ENCODE measurements at places on chromosomes 3 and 15.

DNA sequence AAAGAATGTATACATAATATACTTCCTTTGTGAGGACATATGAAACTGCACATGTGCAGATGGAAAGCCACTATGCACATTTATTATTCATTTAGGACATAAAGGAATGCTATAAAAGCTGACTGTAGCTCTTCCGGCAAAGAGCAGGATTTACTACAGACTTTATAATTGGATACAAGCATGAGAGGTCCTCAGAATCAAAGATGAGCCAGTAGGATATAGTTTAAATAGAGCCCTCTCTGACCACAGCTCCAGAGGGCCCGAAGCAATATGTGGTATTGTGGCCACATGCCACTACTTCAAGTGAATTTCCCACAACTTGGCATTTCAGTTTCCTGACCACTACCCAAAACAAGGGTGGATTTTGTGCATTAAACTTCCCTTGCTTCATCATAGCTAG is 140.9 kb downstream of the ATP8B4 start:
- H3K4me3 ChIP-seq, result no peak overlapping the region
- H3K4me1 ChIP-seq, result no peaks in the 10 kb centered on the region
- DNase-seq, result no peak
- no peaks in the 10 kb centered on the region for H3K36me3 ChIP-seq

- H3K4me1 ChIP-seq, result peaks cover 31% of the 10 kb centered on the region
- no peaks in the 10 kb centered on the region for H3K36me3 ChIP-seq
- H3K27ac ChIP-seq, result no peak overlapping the region
- DNase-seq, result no peak
Observed at GRCh38 chr15:82848241-82848993, 39.0 kb downstream of the WHAMM start.

DNA sequence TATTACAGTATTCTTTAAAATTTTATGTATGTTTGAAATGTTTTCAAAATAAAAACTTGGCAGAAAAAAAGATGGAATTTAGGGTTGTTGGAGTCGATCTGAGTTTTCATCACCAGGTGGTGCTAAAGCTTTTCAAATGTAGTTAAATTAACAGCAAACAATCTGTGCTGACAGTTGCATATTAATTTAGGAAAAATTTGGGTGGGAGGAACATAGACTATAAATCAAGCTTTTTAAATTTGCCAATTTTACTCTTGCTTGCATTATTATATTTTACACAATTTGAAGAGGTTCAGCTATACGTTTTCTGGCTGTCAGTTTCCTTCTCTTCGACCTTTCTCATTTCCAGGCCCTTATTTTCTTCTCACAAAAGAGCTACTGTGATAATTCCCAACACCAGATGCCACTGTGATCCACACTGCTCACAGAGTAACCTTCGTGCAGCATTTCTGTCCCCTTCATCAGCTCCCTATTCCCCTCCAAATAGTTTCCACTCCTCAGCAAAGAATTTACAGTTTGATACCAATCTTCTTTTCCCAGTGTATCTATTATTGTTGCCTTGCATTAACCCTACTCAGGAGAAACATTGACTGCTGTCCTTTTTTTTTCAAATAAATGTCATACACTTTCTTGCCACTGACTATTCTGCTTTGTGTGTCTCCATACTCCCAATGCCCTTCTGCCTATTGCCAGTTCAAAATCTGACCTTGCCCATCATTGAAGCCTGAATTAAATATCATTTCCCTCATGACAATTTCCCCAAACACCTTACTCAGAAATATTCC is 53.4 kb upstream of the EIF5A2 start:
- no peak overlapping the region for H3K4me3 ChIP-seq
- no peak overlapping the region for H3K27ac ChIP-seq
- H3K4me1 ChIP-seq, result peaks cover 8% of the 10 kb centered on the region
- peak; percentile 8 for DNase-seq
- H3K36me3 ChIP-seq, result no peaks in the 10 kb centered on the region
- no peaks in the 10 kb centered on the region for H3K27me3 ChIP-seq

GRCh38 chr3:73292220-73292619 is 230.8 kb downstream of the EBLN2 start:
- H3K27ac ChIP-seq, result no peak overlapping the region
- DNase-seq, result no peak
- H3K4me3 ChIP-seq, result no peak overlapping the region
- H3K27me3 ChIP-seq, result no peaks in the 10 kb centered on the region
- no peaks in the 10 kb centered on the region for H3K36me3 ChIP-seq
- no peaks in the 10 kb centered on the region for H3K4me1 ChIP-seq

DNA sequence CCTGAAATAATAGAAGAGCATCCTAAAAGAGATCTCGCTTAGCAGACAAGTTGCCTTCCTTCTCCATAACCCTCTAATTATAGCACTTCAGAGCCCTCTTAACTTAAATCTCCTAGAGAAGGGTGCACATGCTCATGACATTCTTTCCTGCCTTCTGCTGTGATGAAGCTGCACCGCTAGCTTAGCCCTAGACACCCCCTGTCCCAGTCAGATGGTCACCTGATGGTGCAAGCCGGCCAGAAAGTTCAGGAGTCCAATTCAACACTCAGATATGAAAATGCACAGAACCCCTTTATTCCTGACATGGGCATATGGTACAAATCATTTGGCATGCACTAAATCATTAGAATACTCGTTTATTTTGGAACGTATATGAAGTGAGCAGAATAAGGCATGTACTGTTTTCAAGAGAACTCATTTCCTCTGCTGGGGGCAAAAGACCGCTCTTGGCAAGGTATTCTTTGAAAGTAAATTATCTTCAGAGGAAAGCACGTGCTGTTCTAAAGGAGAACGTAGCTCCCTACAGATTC is 420.4 kb upstream of the PROK2 start:
- H3K27me3 ChIP-seq, result peaks cover 22% of the 10 kb centered on the region
- peak overlapping the region; percentile 28 for H3K27ac ChIP-seq
- peaks cover 3% of the 10 kb centered on the region for H3K36me3 ChIP-seq
- no peaks in the 10 kb centered on the region for H3K4me1 ChIP-seq
- no peak overlapping the region for H3K4me3 ChIP-seq

GRCh38 chr15:44394062-44394461 is 33.4 kb upstream of the CTDSPL2 start:
- H3K4me3 ChIP-seq, result no peak overlapping the region
- no peak overlapping the region for H3K27ac ChIP-seq
- DNase-seq, result no peak
- H3K27me3 ChIP-seq, result no peaks in the 10 kb centered on the region
- peaks cover 6% of the 10 kb centered on the region for H3K36me3 ChIP-seq

GRCh38 chr15:47184003-47184907 is 533.0 kb upstream of the SEMA6D start:
- peak; percentile 41 for DNase-seq
- no peaks in the 10 kb centered on the region for H3K36me3 ChIP-seq
- H3K27ac ChIP-seq, result no peak overlapping the region
- H3K4me3 ChIP-seq, result peak overlapping the region; percentile 95
- peaks cover 61% of the 10 kb centered on the region for H3K27me3 ChIP-seq
- peaks cover 16% of the 10 kb centered on the region for H3K4me1 ChIP-seq

DNA sequence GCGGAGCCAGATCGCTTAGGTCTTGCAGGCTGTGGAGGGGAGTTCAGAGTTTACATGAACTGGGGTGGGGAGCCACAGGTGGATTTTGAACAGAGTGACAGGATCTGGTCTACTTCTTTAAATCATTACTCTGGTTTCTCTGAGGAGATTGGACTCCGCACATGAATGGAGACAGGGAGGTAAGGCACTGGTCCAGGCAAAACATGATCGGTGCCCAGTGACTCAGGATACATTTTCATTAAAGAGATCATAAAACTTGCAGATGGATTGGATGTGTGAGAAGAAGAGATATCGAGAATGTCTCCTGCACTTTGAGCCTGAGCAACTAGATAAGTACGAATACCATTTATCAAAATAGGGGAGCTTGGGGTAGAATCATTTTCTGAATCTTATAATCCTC is 61.8 kb upstream of the CMSS1 start:
- no peaks in the 10 kb centered on the region for H3K4me1 ChIP-seq
- H3K4me3 ChIP-seq, result no peak overlapping the region
- peaks cover 29% of the 10 kb centered on the region for H3K27me3 ChIP-seq
- no peak overlapping the region for H3K27ac ChIP-seq
- no peaks in the 10 kb centered on the region for H3K36me3 ChIP-seq

GRCh38 chr3:194602669-194603171 is 30.5 kb downstream of the TMEM44 start:
- H3K27ac ChIP-seq, result no peak overlapping the region
- H3K4me3 ChIP-seq, result no peak overlapping the region
- H3K4me1 ChIP-seq, result no peaks in the 10 kb centered on the region
- H3K36me3 ChIP-seq, result peaks cover 20% of the 10 kb centered on the region
- H3K27me3 ChIP-seq, result no peaks in the 10 kb centered on the region

DNA sequence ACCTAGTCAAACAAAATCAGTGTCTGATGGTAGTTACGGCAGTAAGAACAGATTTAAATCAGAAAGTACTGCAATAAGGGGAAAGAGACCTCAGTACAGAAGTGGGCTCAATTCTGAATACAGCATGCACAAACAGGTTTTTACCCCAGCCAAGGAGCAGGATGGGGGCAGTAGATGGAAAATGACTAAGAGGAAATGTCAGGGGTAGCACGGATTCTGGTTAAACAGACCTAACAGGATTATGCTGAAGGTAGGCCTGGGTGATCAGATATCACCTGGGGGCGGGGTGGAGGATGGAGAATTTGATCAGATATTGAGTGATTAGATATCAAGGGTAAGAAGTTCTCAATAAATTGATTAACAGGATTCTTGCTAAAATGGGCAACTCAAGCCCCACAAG is 19.0 kb downstream of the MESD start:
- H3K4me1 ChIP-seq, result peaks cover 12% of the 10 kb centered on the region
- H3K4me3 ChIP-seq, result no peak overlapping the region
- H3K27ac ChIP-seq, result no peak overlapping the region
- H3K36me3 ChIP-seq, result no peaks in the 10 kb centered on the region

- H3K36me3 ChIP-seq, result peaks cover 6% of the 10 kb centered on the region
- H3K27me3 ChIP-seq, result peaks cover 23% of the 10 kb centered on the region
- H3K4me1 ChIP-seq, result peaks cover 44% of the 10 kb centered on the region
Observed at GRCh38 chr3:171460725-171461524, 720 bp upstream of the TNIK start.

DNA sequence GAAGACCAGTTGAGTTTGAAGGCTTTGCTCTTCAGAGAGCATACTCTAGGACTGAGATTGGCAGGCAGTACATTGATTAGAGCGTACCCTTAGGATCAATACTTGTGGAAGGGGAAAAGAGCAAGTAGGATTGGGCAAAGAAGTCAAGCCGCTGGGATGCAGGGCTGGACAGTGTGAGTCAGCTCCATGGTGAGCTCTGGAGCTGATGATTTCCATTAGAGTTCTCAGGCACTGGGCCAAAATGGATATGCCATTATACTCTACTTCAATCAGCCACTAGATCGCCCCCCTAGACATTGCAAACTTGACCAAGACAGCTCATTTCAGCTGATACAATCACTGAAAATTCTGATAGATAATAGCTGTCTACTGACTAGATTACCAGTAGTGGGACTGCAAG is 432.7 kb upstream of the ALCAM start:
- no peaks in the 10 kb centered on the region for H3K27me3 ChIP-seq
- H3K27ac ChIP-seq, result no peak overlapping the region
- no peak overlapping the region for H3K4me3 ChIP-seq
- no peaks in the 10 kb centered on the region for H3K36me3 ChIP-seq

- no peaks in the 10 kb centered on the region for H3K4me1 ChIP-seq
- no peak overlapping the region for H3K4me3 ChIP-seq
- no peak for DNase-seq
Observed at GRCh38 chr3:172624999-172625398, 85.9 kb downstream of the NCEH1 start.

GRCh38 chr3:129004639-129005295 is 3.7 kb downstream of the EFCC1 start:
- peaks cover 43% of the 10 kb centered on the region for H3K4me1 ChIP-seq
- H3K36me3 ChIP-seq, result no peaks in the 10 kb centered on the region
- peak overlapping the region; percentile 49 for H3K4me3 ChIP-seq

DNA sequence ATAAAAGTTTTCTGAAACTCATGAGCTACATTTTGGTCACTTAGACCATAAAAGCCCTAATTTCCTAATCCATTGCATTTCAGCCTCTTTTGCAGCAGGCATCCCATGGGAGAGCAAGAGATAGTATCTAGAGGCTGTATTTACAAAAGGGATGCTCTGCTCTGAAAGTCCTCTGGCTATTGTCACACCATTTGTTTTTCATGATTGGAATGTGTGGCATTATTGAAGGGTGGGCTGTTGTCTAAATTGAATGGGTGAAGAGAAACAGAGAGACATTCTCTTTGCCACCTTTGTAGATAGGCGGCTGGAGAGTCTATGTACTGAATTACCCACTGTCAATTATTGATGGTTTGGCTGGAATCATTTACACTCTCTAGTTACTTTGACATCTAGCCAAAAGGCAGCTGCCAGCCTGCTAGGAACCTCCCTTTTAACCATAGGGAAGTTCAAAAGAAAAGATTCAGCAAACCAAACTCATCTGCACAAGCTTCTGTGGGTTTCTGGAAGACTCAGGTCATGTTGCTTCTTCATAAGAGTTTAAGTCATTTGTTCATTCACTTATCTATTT is 89.8 kb upstream of the RARB start:
- H3K36me3 ChIP-seq, result no peaks in the 10 kb centered on the region
- peaks cover 27% of the 10 kb centered on the region for H3K4me1 ChIP-seq
- no peaks in the 10 kb centered on the region for H3K27me3 ChIP-seq

DNA sequence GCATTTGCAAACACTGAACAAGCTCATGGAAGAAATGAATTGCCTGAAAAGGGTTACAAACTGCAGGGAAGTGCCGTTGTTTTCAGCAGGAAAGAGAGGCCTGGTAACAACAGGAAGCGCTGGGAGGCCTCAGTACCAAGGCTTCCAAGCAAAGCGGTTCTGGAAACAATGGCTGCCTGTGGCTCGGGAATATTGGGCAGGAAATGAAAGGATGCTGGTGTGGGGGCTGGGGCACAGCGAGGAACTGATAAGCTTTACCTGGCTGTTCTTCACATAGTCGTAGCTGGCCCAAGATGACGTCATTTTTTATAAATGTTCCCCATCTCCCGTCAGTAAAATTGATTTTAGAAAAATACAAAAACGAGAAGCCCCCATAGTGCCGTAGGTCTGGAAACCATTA is 55.9 kb downstream of the ARHGAP31 start:
- H3K27ac ChIP-seq, result peak overlapping the region; percentile 97
- peak; percentile 9 for DNase-seq
- peak overlapping the region; percentile 66 for H3K4me3 ChIP-seq

GRCh38 chr3:53843195-53844177 is 2.7 kb downstream of the CHDH start:
- DNase-seq, result no peak
- peaks cover 37% of the 10 kb centered on the region for H3K27me3 ChIP-seq
- H3K4me3 ChIP-seq, result peak overlapping the region; percentile 71
- peaks cover 26% of the 10 kb centered on the region for H3K4me1 ChIP-seq
- H3K27ac ChIP-seq, result no peak overlapping the region
- no peaks in the 10 kb centered on the region for H3K36me3 ChIP-seq

GRCh38 chr3:20669184-20669583 is 483.2 kb upstream of the SGO1 start:
- H3K27me3 ChIP-seq, result no peaks in the 10 kb centered on the region
- no peaks in the 10 kb centered on the region for H3K36me3 ChIP-seq
- no peaks in the 10 kb centered on the region for H3K4me1 ChIP-seq
- DNase-seq, result no peak

- no peaks in the 10 kb centered on the region for H3K36me3 ChIP-seq
- H3K27ac ChIP-seq, result no peak overlapping the region
- H3K4me1 ChIP-seq, result peaks cover 27% of the 10 kb centered on the region
Observed at GRCh38 chr15:63466378-63467192, 37.8 kb upstream of the USP3 start.

- no peak for DNase-seq
- peaks cover 70% of the 10 kb centered on the region for H3K4me1 ChIP-seq
- no peaks in the 10 kb centered on the region for H3K27me3 ChIP-seq
- peak overlapping the region; percentile 95 for H3K4me3 ChIP-seq
- peaks cover 19% of the 10 kb centered on the region for H3K36me3 ChIP-seq
Observed at GRCh38 chr15:65376767-65377104, 1.1 kb downstream of the IGDCC3 start.

Data from neural crest cell (in vitro differentiated cells).